ENCODE measurements at places on chromosomes 4 and X.

- DNase-seq: no peak
These were observed 41.8 kb downstream of the IGFBP7 start for GRCh38 chr4:57068237-57068981.

DNA sequence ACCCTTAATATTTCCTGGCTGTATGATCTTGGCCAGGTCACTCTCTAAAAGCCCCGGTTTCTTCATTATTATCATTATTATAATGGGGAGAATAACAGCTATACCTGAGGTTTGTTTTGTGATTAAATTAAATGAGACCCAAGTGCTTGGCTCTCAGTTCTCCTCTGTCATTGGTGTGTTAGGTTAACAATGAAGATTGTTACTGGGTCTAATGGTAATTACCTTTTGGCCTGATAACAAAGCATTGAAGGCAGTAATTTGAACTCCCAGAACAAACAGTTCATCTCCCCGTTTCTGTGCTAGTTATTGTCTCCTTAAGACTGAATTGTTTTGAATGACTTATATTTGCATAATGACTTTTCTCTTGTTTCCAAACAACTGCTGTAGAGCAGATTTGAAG lies 6.8 kb upstream of the ANAPC4 start:
- no peak for DNase-seq

DNA sequence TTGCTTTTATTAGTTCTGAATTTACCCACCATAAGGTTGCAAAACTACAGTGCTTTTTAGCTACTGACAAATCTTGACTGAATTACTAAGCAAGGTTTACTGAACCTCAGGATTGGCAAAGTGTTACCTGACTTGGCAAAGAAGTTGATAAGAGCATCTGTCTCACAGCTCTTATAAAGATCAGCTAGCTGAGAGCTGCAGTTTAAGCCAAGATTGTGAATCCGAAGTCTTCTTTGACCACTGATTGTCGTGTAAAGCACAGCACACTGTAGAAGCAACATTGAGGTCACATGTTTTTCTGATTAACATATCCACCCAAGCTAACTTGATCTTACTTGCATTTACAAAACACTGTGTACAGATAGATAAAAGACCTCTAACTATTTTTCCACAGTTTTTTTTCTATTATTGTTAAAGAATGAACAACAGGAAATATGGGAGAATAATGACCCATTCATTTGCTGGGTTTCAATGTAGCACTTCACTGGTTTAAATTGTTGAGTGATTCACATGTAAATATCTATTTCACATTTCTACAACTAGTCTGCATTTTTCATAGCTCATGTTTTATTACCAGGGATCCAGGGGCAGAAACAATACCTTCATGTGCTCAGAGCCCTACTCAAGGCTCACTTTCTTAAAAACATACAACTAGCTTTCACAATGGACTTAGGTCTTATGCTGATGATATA lies 54.0 kb downstream of the METTL14 start:
- no peak for DNase-seq

DNA sequence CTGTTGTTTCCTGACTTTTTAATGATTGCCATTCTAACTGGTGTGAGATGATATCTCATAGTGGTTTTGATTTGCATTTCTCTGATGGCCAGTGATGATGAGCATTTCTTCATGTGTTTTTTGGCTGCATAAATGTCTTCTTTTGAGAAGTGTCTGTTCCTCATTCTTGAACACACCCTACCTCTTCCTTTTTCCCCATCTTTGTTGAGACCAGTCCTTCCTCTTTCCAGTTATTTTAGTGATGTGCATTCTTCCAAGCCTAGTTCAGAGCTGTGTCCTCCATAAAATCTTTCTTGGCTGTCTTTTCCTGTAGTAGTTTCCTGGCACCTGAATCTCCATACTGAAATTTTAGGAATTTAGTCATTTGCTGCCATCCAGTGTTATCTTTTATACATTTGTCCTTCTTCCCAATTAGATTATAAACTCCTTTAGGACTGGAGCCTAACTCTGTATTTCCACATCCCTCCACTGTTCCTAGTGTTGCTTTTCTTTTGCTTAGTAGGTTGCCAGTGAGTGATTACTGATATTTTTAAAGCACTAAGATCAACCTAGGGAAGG lies 11.4 kb downstream of the FHIP1A start:
- no peak for DNase-seq

- no peak for DNase-seq
These were observed 219.2 kb downstream of the KIT start for GRCh38 chr4:54877006-54877405.

DNA sequence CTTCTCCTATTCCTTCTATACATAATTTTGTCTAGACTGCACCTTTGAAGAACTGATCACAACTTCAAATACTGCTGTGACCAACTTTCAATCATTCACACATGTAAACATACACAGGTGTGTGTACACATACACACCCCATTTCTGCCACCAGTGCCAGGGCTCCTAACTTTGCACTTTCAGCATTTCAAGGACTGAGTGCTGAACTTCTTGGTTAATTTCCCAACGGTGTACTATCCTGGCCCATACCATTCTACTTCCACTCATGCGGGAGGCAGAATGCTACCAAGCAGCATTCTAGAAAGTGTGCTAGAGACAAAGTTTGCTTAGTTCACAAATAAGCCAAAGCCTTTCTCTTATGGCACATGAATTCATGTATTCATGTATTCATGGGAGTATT lies 51.2 kb downstream of the RPGR start:
- DNase-seq: no peak

- DNase-seq: no peak
These were observed 51.8 kb downstream of the TASL start for GRCh38 chrX:30525732-30526131.

- no peak for DNase-seq
These were observed 4.0 kb upstream of the MSX1 start for GRCh38 chr4:4855301-4856070.

- no peak for DNase-seq
These were observed 232.5 kb upstream of the POF1B start for GRCh38 chrX:85611926-85612325.

DNA sequence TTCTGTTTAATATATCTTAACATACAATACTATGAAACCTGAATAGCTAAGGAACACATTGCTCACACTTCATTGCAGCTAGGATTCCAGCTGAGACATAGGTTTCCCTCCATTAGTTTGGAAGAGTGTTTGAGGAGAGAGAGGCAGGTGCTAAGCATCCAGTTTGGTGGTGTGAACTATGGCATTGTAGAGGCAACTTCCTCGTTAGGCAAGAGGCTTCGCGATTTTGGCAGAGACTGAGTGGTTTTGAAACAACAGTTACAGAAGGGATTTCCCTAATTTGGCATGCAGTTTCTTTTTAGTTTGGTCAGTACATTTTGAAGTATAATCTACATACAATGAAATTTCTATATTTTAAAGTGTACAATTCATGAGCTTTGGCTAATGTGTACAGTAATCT lies 117.1 kb upstream of the BMP3 start:
- no peak for DNase-seq

DNA sequence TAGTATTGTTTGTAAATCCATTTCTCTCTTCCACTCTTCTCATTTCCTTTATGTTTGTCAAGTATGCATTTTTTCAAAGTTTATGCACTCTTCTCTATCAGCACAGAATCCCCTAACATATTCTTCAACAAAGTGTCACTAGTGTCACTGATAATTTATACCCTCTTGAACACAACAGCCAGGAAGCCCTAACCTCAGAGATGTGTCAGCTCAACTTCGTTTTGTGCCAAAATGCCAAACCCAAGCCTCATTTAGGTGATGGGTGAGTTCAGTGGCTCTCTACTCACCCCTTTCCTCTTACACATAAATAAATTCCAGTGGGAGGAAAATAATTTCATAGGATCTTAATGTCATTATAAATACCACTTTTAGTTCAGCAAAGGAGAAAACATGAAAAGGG lies 22.4 kb upstream of the P2RY10 start:
- no peak for DNase-seq

DNA sequence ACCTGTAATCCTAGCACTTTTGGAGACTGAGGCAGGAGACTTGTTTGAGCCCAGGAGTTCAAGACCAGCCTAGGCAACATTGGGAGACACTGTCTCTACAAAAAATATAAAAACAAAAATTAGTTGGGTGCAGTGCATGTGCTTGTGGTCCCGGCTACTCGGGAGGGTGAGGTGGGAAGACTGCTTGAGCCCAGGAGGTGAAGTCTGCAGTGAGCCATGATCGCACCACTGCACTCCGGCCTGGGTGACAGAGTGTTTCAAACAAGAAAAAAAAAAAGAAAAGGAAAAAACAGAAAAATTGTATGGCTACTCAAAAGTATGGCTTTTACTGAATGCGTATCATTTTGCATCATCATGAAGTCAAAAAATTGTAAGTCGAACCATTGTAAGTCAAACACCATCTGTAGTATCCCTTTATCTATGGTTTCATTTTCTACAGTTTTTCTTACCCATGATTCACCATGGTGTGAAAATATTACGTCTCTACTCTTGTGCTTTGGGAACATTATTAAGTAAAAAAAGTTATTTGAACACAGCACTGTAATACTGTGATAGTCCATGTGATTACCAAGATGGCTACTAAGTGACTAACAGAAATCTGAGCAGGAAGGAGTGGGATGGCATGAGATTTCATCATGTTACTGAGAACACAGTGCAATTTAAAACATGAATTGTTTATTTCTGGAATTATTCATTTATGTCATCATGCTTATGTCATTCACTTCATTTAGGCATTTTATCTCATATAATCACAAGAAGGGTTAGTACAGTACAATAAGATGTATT lies 26.5 kb upstream of the MANBA start:
- DNase-seq: no peak

- DNase-seq: no peak
These were observed 286.8 kb downstream of the USP46 start for GRCh38 chr4:52372269-52372668.

- DNase-seq: no peak
These were observed 175.3 kb downstream of the QDPR start for GRCh38 chr4:17336524-17336961.

DNA sequence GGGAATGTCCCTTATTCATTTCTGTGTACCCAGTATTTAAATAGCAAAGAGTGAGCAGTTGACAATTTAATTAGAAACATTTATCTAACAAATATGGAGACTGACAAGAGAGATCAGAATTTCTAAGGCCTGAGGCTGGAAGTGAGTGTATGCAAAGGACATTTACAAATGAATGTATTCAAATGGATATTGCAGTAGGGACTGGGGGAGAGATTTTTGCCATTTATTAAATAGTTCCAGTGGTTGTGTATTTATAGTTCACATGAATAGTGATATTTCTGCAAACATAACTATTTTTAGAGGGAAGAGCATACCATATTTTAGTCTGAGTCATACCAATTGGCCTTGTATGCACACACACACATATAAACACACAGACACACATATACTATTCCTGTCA lies 592.4 kb downstream of the GLUD2 start:
- no peak for DNase-seq

DNA sequence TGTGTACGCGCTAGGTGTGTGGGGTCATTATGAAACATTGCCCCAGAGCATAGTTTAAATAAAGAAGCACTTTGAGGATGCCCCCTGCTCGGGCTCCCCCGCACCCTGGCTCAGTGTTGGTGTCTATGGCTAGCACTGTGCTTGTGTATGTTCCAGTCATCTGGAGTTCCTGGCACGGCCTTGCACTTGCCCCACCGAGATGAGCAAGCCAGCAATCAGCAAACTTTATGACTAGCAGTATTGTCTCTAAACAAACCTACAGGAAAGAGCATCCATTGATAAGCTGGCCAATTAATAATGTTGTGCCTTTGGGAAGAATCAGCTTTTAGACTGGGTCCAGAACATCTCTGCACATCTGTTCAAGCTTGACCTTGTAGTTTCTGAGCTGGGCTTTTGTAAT lies 707 bp upstream of the SHROOM4 start:
- DNase-seq: no peak

DNA sequence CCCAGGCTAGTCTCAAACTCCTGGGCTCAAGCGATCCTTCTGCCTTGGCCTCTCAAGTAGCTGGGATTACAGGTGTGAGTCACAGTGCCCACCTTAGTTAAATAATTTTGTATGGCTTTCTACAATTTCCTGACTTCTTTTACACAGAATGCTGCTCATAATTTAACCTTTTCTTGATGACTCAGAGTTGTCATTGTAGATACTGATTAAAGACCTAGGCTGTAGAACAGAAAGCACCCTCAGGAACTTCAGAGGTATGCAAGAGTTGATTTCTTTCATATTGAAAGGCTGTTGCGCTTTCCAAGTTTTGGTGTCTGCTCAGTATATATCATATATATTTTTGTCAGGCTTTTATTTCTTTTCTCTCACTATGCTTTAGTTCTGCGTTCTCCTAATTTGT lies 21.1 kb upstream of the GPR34 start:
- DNase-seq: no peak

GRCh38 chr4:77818602-77819403 lies at the start of gene CNOT6L:
Gene CNOT6L, minus strand, starts transcription at chr4:77819368. Its CDS starts 60 bp downstream, at chr4:77819308.
- no peak for DNase-seq

DNA sequence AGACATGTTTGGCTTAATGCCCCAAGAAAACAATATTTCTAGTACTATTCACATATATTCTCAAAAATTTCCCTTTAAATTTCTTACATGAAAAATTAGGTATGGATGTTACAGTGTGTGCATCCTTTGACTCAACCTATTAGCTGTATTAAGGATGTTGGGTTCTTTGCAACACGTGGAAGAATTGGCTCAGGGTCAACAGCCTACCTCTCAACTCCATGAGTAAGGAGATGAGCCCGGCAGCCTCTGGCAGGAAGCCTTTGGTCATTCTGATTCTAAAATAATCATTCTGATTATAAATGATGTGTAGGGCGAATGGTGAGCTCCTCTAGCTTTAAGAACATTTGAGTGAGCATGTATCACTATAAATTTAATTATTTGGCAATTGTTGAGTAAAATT lies 148.0 kb upstream of the WDFY3 start:
- DNase-seq: no peak

GRCh38 chr4:56772134-56772533 lies 49.4 kb downstream of the SPINK2 start:
- no peak for DNase-seq

DNA sequence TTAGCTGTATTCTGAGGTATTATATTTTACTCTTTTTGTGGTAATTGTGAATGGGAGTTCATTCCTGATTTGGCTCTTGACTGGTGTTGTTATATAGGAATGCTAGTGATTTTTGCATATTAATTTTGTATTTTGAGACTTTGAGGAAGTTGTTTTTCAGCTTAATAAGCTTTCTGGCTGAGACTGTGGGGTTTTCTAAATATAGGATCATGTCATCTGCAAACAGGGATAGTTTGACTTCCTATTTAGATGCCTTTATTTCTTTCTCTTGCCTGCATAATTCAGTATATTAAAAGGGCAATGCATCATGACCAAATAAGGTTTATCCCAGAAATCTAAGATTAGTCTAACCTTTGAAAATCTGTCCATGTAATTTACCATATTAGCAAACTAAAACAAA lies 44.7 kb upstream of the EPGN start:
- no peak for DNase-seq
